ENCODE measurements at places on chromosomes 6 and 20. TPM values are rescaled to one million over a fixed set of nuclear protein-coding genes. Genes with fewer than 3 reads are reported as not detected.
A peak's percentile ranks its signal among the peaks of the same experiment; 100 is the strongest.

GRCh38 chr6:167492100-167492449 lies 167.2 kb downstream of the TTLL2 start:
- H3K36me3 ChIP-seq: no peaks in the 10 kb centered on the region
- no peaks in the 10 kb centered on the region for H3K27me3 ChIP-seq
- H3K27ac ChIP-seq: peak overlapping the region; percentile 58
- DNase-seq: no peak
- H3K4me3 ChIP-seq: no peak overlapping the region
- peaks cover 18% of the 10 kb centered on the region for H3K4me1 ChIP-seq

DNA sequence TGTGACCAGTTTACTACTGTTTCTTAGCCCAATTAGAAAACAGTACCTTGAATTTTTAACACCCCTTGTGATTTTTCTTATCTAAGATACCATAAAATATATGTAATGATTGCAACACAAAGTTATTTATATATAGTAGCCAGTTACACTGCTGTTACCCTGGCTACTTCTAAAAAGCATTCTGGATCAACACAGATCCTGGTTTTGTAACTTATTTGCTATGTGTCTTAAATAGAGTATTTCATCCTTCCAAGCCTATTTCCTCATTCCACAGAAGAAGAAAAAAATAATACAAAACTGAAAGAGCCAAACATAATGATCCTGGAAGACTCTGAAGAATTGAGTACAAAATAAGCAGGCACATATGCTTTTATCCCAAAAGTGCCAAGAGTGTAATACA lies 19.0 kb upstream of the GSTA4 start:
- no peak overlapping the region for H3K4me3 ChIP-seq
- no peak for DNase-seq
- peaks cover 3% of the 10 kb centered on the region for H3K4me1 ChIP-seq
- H3K36me3 ChIP-seq: peaks cover 43% of the 10 kb centered on the region

GRCh38 chr20:49853640-49854039 lies 41.0 kb downstream of the SLC9A8 start:
- no peaks in the 10 kb centered on the region for H3K4me1 ChIP-seq
- H3K27ac ChIP-seq: no peak overlapping the region
- peaks cover 7% of the 10 kb centered on the region for H3K36me3 ChIP-seq
- no peak overlapping the region for H3K4me3 ChIP-seq
- no peaks in the 10 kb centered on the region for H3K27me3 ChIP-seq

DNA sequence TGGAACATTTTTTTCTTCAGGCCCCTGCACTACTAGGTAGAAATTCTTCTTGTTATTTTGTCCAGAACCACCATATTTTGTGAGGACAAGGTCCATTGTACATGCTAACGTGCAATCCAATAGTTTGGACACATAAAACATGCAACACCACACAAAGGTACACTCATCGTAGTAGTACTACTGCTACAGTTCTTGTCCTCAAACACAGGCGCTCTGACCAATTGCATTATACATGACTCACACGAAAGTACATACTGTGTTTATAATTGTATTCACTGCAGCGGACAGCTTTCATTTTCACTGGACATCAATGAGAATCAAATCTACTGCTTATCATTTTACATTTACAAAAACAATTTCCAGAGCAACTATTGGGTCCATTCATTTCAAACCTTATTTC lies 15.3 kb upstream of the SMLR1 start:
- no peak overlapping the region for H3K4me3 ChIP-seq
- no peak for DNase-seq
- H3K27me3 ChIP-seq: no peaks in the 10 kb centered on the region

GRCh38 chr20:34703424-34704176 lies 544 bp upstream of the TP53INP2 start:
- no peaks in the 10 kb centered on the region for H3K27me3 ChIP-seq
- no peaks in the 10 kb centered on the region for H3K36me3 ChIP-seq
- peak; percentile 63 for DNase-seq
- peak overlapping the region; percentile 74 for H3K4me3 ChIP-seq
- peak overlapping the region; percentile 99 for H3K27ac ChIP-seq

GRCh38 chr20:32804817-32805216 lies 14.9 kb upstream of the MAPRE1 start:
- H3K27me3 ChIP-seq: no peaks in the 10 kb centered on the region
- no peak overlapping the region for H3K4me3 ChIP-seq
- DNase-seq: no peak
- no peak overlapping the region for H3K27ac ChIP-seq
- peaks cover 21% of the 10 kb centered on the region for H3K36me3 ChIP-seq

DNA sequence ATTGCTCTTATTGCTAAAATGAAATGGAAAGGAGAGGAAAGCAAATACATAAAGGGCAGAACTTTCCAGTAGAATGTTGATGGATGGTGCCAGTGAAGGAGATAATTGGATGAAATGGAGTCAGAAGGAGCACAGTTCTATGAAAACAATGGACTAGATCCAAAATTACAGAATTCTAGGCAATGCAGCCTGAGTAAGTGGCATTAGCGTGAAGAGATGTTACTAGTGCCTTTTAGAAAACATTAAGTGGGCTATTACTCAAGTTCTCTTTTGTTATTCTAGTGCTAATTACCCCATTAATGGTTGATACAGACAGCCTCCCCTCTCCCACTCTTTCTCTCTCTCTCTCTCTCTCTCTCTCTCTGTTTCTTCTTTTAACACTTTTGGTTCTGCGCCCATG lies 209.5 kb upstream of the RGS17 start:
- no peak for DNase-seq
- H3K27ac ChIP-seq: no peak overlapping the region
- no peaks in the 10 kb centered on the region for H3K4me1 ChIP-seq
- no peaks in the 10 kb centered on the region for H3K36me3 ChIP-seq

GRCh38 chr6:96223695-96224094 lies 207.9 kb downstream of the FUT9 start:
- H3K27ac ChIP-seq: no peak overlapping the region
- H3K27me3 ChIP-seq: no peaks in the 10 kb centered on the region
- H3K4me1 ChIP-seq: no peaks in the 10 kb centered on the region

- H3K27ac ChIP-seq: no peak overlapping the region
- no peak for DNase-seq
- H3K36me3 ChIP-seq: no peaks in the 10 kb centered on the region
- H3K4me3 ChIP-seq: no peak overlapping the region
- H3K4me1 ChIP-seq: no peaks in the 10 kb centered on the region
- H3K27me3 ChIP-seq: no peaks in the 10 kb centered on the region
These were observed 72.6 kb downstream of the REV3L start for GRCh38 chr6:111410371-111410770.

GRCh38 chr20:61891916-61892649 lies 173.6 kb downstream of the TAF4 start:
- no peaks in the 10 kb centered on the region for H3K4me1 ChIP-seq
- DNase-seq: no peak
- H3K36me3 ChIP-seq: no peaks in the 10 kb centered on the region
- no peak overlapping the region for H3K4me3 ChIP-seq
- H3K27ac ChIP-seq: no peak overlapping the region

- H3K36me3 ChIP-seq: peaks cover 4% of the 10 kb centered on the region
- no peak overlapping the region for H3K27ac ChIP-seq
- no peak overlapping the region for H3K4me3 ChIP-seq
- no peaks in the 10 kb centered on the region for H3K27me3 ChIP-seq
- H3K4me1 ChIP-seq: peaks cover 78% of the 10 kb centered on the region
These were observed 6.2 kb downstream of the KCNK5 start for GRCh38 chr6:39223061-39223460.

GRCh38 chr6:17156112-17156921 lies 54.5 kb downstream of the STMND1 start:
- peak; percentile 69 for DNase-seq
- no peak overlapping the region for H3K4me3 ChIP-seq
- H3K27ac ChIP-seq: no peak overlapping the region
- no peaks in the 10 kb centered on the region for H3K4me1 ChIP-seq
- H3K36me3 ChIP-seq: no peaks in the 10 kb centered on the region

- peak overlapping the region; percentile 99 for H3K27ac ChIP-seq
- peaks cover 3% of the 10 kb centered on the region for H3K27me3 ChIP-seq
- H3K36me3 ChIP-seq: no peaks in the 10 kb centered on the region
These were observed 878 bp downstream of the HLA-C start for GRCh38 chr6:31270788-31271640.

GRCh38 chr6:56073315-56073714 lies 174.1 kb downstream of the COL21A1 start:
- no peak for DNase-seq
- no peak overlapping the region for H3K4me3 ChIP-seq
- no peak overlapping the region for H3K27ac ChIP-seq
- H3K36me3 ChIP-seq: no peaks in the 10 kb centered on the region

DNA sequence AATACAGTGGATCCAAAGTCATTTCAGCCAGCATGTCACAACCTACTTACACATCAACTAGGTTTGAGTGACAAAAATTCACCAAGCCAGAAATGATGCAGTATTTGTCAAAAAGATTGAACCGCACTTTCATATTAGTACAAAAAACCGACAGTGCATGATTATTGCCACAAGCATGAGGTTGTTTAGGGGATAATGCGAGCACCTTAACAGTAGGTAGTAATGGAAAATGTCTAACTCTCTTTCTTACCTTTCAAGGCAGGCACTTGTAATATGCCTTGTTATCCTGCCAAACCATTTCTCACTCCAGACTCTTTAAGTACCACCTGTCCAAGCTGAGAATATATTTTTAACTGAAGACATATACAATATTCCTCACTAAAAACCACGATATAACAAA lies 270.3 kb upstream of the THEMIS start:
- H3K36me3 ChIP-seq: peaks cover 4% of the 10 kb centered on the region
- no peaks in the 10 kb centered on the region for H3K27me3 ChIP-seq
- no peak for DNase-seq
- no peak overlapping the region for H3K27ac ChIP-seq

GRCh38 chr6:108942556-108943492 lies 94.6 kb downstream of the ARMC2 start:
- H3K4me3 ChIP-seq: no peak overlapping the region
- peaks cover 14% of the 10 kb centered on the region for H3K4me1 ChIP-seq
- H3K27ac ChIP-seq: no peak overlapping the region
- no peaks in the 10 kb centered on the region for H3K27me3 ChIP-seq
- no peaks in the 10 kb centered on the region for H3K36me3 ChIP-seq

- DNase-seq: no peak
- H3K4me3 ChIP-seq: no peak overlapping the region
- no peaks in the 10 kb centered on the region for H3K4me1 ChIP-seq
These were observed 87.7 kb downstream of the EPB41L2 start for GRCh38 chr6:130975325-130975724.

DNA sequence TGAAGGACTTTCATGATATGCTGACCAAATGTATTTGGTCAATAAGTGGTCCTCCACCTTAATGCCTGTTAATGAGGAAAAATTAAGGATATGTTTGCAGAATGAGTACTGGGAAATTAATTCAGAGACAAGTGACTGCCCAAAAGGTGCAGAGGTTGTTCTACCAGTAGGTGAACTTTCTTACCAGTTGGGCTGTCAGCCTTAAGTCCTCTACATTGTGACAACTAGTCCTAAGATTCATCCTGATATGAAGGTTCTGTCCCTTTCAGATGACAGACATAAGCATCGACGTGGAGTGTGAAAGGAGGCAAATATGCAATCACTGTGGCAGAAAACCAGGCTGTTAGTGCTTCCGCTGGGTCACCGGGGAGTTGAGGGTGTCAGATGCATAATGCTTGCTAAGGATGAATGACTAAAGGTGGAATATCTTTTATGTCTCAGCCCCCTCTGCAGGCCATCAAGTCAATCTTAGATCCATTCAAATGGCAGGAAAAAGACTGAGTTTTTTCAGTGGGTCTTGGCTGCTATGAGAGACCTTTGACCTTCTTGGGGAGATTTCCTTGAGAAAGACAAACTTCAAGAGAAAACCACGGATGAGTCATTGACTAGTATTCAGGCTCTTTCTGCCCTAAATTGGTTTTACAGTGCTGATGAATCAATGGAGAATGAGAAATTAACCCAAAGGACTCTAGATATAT lies 226.0 kb downstream of the TPBG start:
- H3K4me3 ChIP-seq: no peak overlapping the region
- H3K36me3 ChIP-seq: no peaks in the 10 kb centered on the region
- H3K27me3 ChIP-seq: no peaks in the 10 kb centered on the region
- no peaks in the 10 kb centered on the region for H3K4me1 ChIP-seq
- H3K27ac ChIP-seq: no peak overlapping the region

GRCh38 chr20:41366546-41367392 lies at the start of gene EMILIN3:
TSS of gene EMILIN3 (minus strand) at chr20:41366818. CDS start at chr20:41366634, 184 bp downstream.
- H3K36me3 ChIP-seq: peaks cover 1% of the 10 kb centered on the region
- no peak for DNase-seq
- H3K4me3 ChIP-seq: peak within 1 kb of the TSS; percentile 7
- H3K27me3 ChIP-seq: peaks cover 9% of the 10 kb centered on the region

DNA sequence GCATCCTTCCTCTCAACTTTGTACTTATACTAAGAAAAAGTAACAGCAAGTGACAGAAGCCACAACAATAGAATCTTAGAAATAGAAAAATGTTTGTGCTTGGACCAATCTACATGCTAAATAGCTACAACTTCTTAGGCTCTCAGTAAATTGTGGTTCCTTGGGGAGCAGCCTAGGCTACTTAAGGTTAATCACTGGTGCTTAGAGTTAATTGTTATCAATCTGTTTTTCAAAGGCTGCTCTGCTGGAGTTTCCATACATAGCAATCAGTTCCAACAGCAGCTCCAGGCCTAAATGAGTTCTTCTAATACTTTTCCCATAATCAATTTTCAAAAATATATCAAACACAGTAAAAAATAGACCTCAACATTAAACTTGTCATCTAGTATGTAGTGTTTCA lies 571.4 kb downstream of the EPHA7 start:
- no peaks in the 10 kb centered on the region for H3K36me3 ChIP-seq
- H3K4me3 ChIP-seq: no peak overlapping the region
- no peaks in the 10 kb centered on the region for H3K4me1 ChIP-seq
- no peak overlapping the region for H3K27ac ChIP-seq
- no peak for DNase-seq

GRCh38 chr6:7053125-7053774 lies 54.5 kb upstream of the RREB1 start:
- H3K27ac ChIP-seq: peak overlapping the region; percentile 73
- no peak overlapping the region for H3K4me3 ChIP-seq
- DNase-seq: peak; percentile 67
- H3K27me3 ChIP-seq: no peaks in the 10 kb centered on the region
- peaks cover 21% of the 10 kb centered on the region for H3K4me1 ChIP-seq

Gene REM1
- 1.8 TPM for polyA plus RNA-seq

Gene MLN
- polyA plus RNA-seq: 16.4 TPM

Gene SOX4
- polyA plus RNA-seq: 4.6 TPM

Gene ADTRP
- polyA plus RNA-seq: 64.9 TPM

Gene TCP1
- polyA plus RNA-seq: 109 TPM

Gene JPH2
- polyA plus RNA-seq: 0.22 TPM

Gene HCK
- 10.1 TPM for polyA plus RNA-seq

Gene WFDC2
- polyA plus RNA-seq: 1.8 TPM

Gene FAM209A
- polyA plus RNA-seq: 0.32 TPM

All from small intestine (tissue), 16 donors.